CD8-positive, alpha-beta memory T cell (primary cell): ENCODE measurements at places on chromosomes 2 and 18. TPM values are rescaled to one million over a fixed set of nuclear protein-coding genes. Genes with fewer than 3 reads are reported as not detected.

DNA sequence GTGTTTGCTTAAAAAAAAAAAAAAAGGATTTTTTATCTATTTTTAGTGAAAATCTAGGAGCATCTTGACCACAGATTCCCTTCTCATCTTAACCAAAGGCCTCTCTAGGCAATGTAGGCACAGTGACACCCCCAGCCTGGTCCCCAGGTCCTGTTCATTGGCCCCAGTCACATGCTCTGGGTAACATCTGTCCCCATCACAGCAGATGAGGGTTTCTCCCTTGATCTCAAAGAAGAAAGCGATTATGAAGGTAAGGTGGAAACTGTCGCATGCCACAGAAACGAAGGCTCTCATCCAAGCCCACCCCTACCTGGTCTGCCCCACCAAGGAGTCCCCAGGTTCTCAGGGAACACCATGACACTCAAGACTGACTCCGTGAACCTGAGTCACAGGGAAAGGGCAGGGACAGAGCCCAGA lies 4.7 kb downstream of the HS6ST1 start:
- no peaks in the 10 kb centered on the region for H3K36me3 ChIP-seq
- H3K27me3 ChIP-seq: no peaks in the 10 kb centered on the region
- no peak for DNase-seq
- H3K4me1 ChIP-seq: peaks cover 13% of the 10 kb centered on the region
- no peak overlapping the region for H3K4me3 ChIP-seq

DNA sequence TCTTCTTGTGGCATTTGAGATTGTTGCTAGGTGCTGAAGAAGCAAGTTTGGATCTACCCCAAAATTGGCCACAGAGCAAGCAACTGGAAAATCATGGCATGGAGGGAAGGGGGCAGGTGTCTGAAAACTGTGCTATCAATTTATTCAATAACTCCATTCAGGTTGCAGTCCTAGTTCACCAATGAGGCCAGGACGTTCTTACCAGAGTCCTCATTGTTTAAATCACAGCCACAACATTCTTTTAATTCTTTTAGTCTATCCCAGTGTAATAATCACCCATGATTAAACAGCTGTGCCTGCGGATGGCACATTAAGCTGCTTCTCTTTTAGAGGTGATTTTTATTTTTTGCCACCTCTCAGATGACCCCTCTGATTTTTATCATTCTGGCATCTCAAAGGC lies 103.5 kb downstream of the ANKRD44 start:
- DNase-seq: no peak
- H3K36me3 ChIP-seq: no peaks in the 10 kb centered on the region
- H3K27me3 ChIP-seq: no peaks in the 10 kb centered on the region
- H3K4me3 ChIP-seq: peak overlapping the region; percentile 30
- peak overlapping the region; percentile 13 for H3K27ac ChIP-seq

The HOXD11 gene
- not detected for total RNA-seq

The NLRC4 gene
- total RNA-seq: 0.16 TPM

GRCh38 chr2:165044505-165045303 lies 89.4 kb upstream of the SLC38A11 start:
- H3K27ac ChIP-seq: no peak overlapping the region
- no peaks in the 10 kb centered on the region for H3K36me3 ChIP-seq
- DNase-seq: no peak

The SMYD5 gene
- total RNA-seq: 41.2 TPM

The FASTKD2 gene
- 39.7 TPM for total RNA-seq

- H3K27ac ChIP-seq: peak overlapping the region; percentile 24
- DNase-seq: no peak
- no peak overlapping the region for H3K4me3 ChIP-seq
These were observed 62.3 kb upstream of the ZFP36L2 start for GRCh38 chr2:43288417-43289305.

The CROCC2 gene
- not detected for total RNA-seq

The CPSF3 gene
- total RNA-seq: 79.0 TPM

GRCh38 chr2:180328795-180329422 lies 321.8 kb upstream of the CWC22 start:
- H3K4me3 ChIP-seq: no peak overlapping the region
- DNase-seq: no peak
- no peaks in the 10 kb centered on the region for H3K4me1 ChIP-seq
- no peaks in the 10 kb centered on the region for H3K27me3 ChIP-seq
- no peak overlapping the region for H3K27ac ChIP-seq
- no peaks in the 10 kb centered on the region for H3K36me3 ChIP-seq

GRCh38 chr2:121303531-121304263 lies 18.7 kb upstream of the TFCP2L1 start:
- no peaks in the 10 kb centered on the region for H3K36me3 ChIP-seq
- no peak for DNase-seq

The SFTPB gene
- not detected for total RNA-seq

GRCh38 chr2:205883965-205884364 lies 201.7 kb downstream of the NRP2 start:
- no peaks in the 10 kb centered on the region for H3K36me3 ChIP-seq
- no peaks in the 10 kb centered on the region for H3K27me3 ChIP-seq
- no peak for DNase-seq
- no peak overlapping the region for H3K27ac ChIP-seq
- no peak overlapping the region for H3K4me3 ChIP-seq
- H3K4me1 ChIP-seq: no peaks in the 10 kb centered on the region

DNA sequence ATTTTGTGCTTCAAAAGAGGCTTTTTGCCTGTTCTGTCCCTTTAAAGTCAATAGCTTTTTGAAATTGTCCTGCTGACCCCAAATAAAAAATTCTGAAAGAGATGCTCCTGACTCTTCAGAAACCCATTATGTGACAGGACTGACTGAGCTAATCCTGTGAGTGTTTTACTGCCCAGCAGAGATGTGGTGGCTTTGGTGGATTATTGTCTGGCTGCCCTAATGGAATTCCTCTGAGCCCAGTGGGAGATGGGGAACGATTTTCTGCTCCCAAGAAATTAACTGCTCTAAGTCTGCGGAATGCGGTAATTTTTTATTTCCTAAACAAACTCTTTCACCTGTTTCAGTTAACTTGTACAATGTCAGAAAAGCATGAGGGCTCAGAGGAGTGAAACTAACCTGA lies 258.2 kb downstream of the IKZF2 start:
- no peaks in the 10 kb centered on the region for H3K4me1 ChIP-seq
- no peaks in the 10 kb centered on the region for H3K36me3 ChIP-seq
- no peak overlapping the region for H3K4me3 ChIP-seq
- no peaks in the 10 kb centered on the region for H3K27me3 ChIP-seq

GRCh38 chr2:56334622-56335021 lies 150.8 kb downstream of the CCDC85A start:
- H3K4me3 ChIP-seq: no peak overlapping the region
- no peak for DNase-seq
- H3K36me3 ChIP-seq: no peaks in the 10 kb centered on the region
- H3K27me3 ChIP-seq: no peaks in the 10 kb centered on the region
- H3K27ac ChIP-seq: no peak overlapping the region

GRCh38 chr2:95171902-95172301 lies 6.3 kb downstream of the ZNF2 start:
- H3K27ac ChIP-seq: no peak overlapping the region
- H3K36me3 ChIP-seq: peaks cover 4% of the 10 kb centered on the region
- H3K4me3 ChIP-seq: no peak overlapping the region
- H3K4me1 ChIP-seq: no peaks in the 10 kb centered on the region
- no peaks in the 10 kb centered on the region for H3K27me3 ChIP-seq

DNA sequence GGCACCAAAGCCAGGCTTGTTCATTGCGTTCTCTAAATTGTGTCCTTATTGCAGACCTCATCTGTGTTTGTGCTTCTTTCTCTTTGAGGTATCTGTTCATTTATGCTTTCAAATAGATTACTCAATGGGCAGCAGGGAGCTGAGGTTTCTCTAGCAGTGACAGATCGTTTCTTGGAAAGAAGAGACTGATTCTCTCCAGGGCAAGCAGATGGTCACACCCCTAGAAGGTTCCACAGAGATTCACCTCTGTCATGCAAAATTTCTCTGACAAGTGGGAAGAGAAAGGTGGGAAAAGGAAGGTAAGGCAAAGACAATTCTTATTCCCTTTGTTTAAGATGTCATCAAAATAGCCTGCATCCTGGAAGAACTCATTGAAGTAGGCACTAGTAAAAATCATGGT lies 14.0 kb downstream of the DLGAP1 start:
- no peaks in the 10 kb centered on the region for H3K4me1 ChIP-seq
- H3K27me3 ChIP-seq: no peaks in the 10 kb centered on the region
- H3K4me3 ChIP-seq: no peak overlapping the region

The UGT1A3 gene
- not detected for total RNA-seq

GRCh38 chr2:83240611-83241010 lies 1218.5 kb downstream of the SUCLG1 start:
- no peaks in the 10 kb centered on the region for H3K27me3 ChIP-seq
- H3K27ac ChIP-seq: no peak overlapping the region
- no peaks in the 10 kb centered on the region for H3K4me1 ChIP-seq
- DNase-seq: no peak

GRCh38 chr2:73281244-73281643 lies 3.0 kb downstream of the FBXO41 start:
- H3K4me1 ChIP-seq: peaks cover 18% of the 10 kb centered on the region
- no peak overlapping the region for H3K27ac ChIP-seq
- no peaks in the 10 kb centered on the region for H3K36me3 ChIP-seq
- no peak for DNase-seq

DNA sequence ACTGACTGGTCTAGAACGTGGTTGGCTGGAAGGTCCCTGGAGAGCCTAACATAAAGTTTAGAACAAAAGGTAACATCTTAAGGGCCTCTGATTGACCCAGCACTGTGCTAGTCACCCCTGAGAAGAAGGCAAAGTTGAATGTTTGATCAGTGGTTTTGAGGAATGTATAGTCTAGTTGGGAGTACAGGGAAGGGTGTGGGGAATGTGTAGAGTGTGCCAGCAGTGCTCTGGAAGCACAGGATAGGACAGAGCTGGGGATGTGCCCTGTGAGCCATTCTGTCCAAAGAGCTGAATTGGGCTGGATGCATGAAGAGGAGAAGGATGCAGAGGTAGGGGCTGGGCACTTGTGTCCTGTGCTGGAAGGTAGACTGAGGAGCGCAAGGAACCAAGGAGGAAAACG lies 41.0 kb upstream of the DOCK10 start:
- H3K4me1 ChIP-seq: peaks cover 4% of the 10 kb centered on the region
- no peak overlapping the region for H3K4me3 ChIP-seq
- no peaks in the 10 kb centered on the region for H3K27me3 ChIP-seq

DNA sequence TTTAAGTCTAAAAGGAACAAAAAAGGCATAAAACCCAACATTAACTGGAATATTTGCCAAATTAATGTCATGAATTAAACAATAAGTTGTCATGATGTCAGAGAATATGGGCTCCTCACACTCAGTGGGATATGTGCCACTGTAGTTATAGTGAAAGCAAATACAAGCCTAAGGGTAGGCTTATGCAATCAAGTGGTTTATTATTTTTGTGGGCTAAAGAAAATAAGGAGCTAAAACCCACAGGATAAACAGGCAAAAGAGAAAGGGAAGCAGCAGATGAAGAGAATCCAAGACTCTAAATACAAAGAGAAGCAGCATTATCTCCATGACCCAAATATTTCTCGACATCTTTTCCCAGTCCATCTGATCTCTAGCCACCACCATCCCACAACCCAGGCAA lies 17.5 kb downstream of the YWHAQ start:
- no peak overlapping the region for H3K27ac ChIP-seq
- no peak overlapping the region for H3K4me3 ChIP-seq

- no peak overlapping the region for H3K27ac ChIP-seq
- no peaks in the 10 kb centered on the region for H3K27me3 ChIP-seq
- H3K4me3 ChIP-seq: no peak overlapping the region
- no peak for DNase-seq
These were observed 444.9 kb upstream of the MAP2 start for GRCh38 chr2:208978946-208979345.

The DSC3 gene
- not detected for total RNA-seq
